Ureter (tissue), 1 donor: ENCODE measurements at places on chromosomes 5 and 9. TPM values are rescaled to one million over a fixed set of nuclear protein-coding genes. Genes with fewer than 3 reads are reported as not detected.

- no peak for DNase-seq
These were observed 13.0 kb upstream of the PPP2R2B start for GRCh38 chr5:146891511-146891910.

- DNase-seq: no peak
These were observed 1541.1 kb upstream of the WWC1 start for GRCh38 chr5:166750376-166750775.

DNA sequence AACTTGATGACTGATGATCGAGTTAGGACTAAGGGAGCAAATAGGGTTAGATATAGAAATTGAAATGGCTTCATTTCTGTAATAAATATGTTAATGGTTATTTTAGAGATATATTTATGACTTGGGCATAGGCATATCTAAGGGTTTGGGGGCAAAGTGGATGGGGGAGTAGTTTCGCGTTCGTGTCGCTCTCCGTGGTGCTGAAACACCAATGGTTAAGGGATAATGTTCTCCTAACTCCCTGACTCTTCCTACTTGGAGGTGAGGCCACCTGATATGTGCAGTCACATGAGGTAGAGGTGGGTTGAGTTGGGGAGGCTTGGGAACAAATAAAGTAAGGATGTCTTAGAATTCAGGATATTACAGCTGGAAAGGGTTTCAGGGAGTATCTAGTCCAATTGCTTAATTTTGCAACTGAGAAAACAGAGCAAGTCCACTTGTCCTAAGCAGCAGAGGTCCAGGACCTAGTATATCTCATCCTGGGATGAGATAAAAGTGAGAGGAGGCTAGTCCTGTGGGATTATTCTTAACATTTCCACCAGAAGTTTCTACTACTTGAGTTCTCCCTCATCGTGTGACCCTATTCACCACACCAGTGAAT lies 44.0 kb upstream of the MAP1B start:
- DNase-seq: no peak

GRCh38 chr5:171390883-171391677 lies 3.4 kb downstream of the NPM1 start:
- no peak for DNase-seq

- DNase-seq: no peak
These were observed 474.7 kb downstream of the PDE4D start for GRCh38 chr5:59418808-59419207.

- no peak for DNase-seq
These were observed 175.5 kb downstream of the NXNL2 start for GRCh38 chr9:88710449-88710848.

GRCh38 chr9:69397384-69398214 lies 72.6 kb downstream of the ENTREP1 start:
- DNase-seq: no peak

DNA sequence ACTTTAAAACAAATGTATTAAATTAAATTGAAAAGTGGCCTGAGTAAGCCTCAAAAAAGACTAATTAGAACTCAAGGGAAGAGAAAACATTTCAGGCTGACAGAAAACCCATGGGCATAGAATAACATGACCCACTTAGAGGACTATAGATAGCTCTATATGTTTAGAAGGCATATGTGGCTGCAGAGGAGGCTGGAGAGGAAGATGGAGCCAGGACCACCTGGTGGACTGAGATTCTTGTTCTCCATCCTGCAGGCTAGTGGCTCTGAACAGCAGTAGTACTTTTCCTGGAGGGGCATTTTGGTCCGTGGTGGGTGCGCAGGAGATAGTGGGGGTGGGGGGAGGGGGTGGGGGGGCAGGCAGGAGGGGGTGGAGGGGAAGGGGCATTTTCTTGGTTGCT lies 10.3 kb upstream of the NPR2 start:
- no peak for DNase-seq

- no peak for DNase-seq
These were observed 319.1 kb upstream of the PIK3R1 start for GRCh38 chr5:67896311-67896929.

DNA sequence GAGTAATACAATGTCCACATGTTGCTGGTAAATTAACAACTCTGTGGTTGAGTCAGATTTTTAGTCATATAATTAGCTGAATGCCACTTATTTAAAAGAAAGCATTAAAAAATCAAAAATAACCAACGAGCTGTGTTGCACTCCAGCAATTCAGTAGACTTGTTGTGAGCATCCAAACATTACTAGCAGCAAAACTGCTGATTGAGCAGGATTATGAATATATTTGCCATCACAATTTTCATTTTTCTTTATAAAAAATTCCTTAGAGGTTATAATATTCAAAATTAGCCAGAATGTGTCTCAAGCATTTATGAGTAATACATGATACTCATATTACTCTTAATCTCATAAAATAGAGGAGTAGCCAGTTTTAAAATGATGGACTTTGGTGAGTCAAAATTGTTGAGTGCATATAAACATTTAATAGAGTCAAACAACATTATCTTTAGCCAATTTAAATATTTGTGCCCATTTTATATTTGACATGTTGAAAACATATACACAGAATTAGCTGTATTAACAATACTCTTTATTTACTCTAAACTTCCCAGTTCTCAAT lies 44.0 kb downstream of the ST8SIA4 start:
- DNase-seq: no peak

- DNase-seq: no peak
These were observed 46.5 kb downstream of the TAF11L14 start for GRCh38 chr5:17680737-17681136.

- DNase-seq: no peak
These were observed 22.3 kb downstream of the ORM2 start for GRCh38 chr9:114351932-114352331.

DNA sequence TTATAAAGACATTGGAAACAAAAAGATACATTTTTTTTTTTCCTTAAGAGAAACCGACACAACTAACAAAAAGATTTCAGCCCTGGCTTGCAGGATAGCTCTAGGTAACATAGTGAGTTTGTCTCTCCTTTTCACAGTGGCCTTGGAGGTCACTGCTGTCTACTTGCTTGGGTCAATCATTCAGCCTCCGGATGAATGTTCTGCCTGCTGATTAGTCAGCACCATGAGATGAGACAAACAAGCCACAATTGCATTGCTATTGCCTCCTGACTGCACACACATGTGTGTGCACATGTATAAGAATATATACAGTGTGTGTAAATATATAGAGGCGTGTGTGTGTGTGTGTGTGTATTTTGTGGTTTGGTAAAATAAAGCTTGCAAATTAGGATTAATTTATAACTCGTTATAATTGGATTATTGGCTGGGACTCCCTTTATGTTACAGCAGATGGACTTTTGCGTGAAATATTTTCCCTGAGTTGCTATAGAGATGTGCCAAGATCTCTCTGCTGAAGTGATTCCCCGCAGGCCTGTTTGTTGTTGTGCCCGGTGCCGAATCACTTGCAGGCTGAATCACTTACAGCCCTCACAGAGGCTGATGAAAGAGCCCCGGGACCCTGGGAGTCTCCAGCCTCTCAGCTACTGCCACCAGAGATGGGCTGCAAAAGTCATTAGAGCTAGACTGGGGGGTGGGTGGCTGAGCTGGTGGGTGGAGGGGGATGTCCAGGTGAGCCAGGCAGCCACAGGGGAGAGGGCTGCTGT lies 161.2 kb downstream of the FGF18 start:
- no peak for DNase-seq

- DNase-seq: peak; percentile 64
These were observed 43.1 kb downstream of the TNFAIP8 start for GRCh38 chr5:119398727-119399466.

DNA sequence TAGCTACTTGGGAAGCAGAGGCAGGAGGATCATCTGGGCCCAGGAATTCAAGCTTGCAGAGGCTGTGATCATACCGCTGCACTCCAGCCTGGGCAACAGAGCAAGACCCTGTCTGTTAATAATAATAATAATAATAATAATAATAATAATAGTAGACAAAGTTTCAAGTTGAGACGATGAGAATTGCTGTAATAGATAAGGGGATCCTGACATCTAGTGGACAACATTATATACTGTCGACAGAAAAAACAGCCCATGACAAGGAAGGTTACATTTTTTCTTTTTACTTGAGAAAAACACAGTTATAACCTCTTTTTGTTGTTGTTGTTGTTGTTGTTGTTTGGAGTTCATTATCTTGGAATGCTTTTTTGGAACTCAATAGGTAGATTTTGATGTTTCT lies 35.3 kb downstream of the NDFIP1 start:
- DNase-seq: no peak

GRCh38 chr5:14475045-14475444 lies 106.5 kb upstream of the OTULINL start:
- DNase-seq: no peak

- no peak for DNase-seq
These were observed 131.5 kb downstream of the ATPSCKMT start for GRCh38 chr5:10118150-10118549.

- no peak for DNase-seq
These were observed 290.8 kb upstream of the MPDZ start for GRCh38 chr9:13570068-13570974.

DNA sequence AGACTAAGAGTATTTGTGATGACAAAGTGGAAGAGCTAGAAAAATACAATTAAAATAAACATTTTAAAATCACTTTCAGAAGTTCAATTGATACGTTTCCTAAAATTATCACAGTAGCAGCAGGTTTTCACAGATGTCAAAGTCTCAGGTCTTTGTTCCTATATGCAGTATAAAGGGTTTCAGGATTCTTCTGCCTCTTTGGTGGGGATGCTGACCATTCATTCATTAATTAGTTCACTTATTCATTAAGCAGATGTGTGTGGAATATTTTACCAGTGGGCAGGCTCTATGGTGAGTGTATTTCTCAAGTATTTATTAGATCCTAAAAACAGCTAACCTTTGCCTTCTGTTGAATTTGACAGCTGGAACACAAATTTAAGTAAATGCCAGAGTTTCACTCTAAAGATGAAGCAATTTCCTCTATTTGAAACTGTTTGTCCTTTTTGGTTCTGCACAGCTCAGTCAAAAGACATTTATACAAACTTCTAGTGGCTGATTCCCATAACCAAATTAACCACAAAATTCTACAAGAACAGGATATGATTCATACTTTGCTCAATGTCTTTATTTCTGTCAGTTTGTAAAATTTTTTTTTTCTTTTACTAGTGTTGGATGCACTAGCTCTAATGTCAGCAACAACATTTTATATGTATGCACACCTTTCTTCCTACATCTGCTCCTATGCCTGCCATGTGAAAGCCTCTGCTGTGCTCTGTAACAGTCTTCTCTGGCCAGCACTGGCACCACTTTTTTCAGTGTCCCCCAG lies 75.9 kb upstream of the PRR16 start:
- no peak for DNase-seq

DNA sequence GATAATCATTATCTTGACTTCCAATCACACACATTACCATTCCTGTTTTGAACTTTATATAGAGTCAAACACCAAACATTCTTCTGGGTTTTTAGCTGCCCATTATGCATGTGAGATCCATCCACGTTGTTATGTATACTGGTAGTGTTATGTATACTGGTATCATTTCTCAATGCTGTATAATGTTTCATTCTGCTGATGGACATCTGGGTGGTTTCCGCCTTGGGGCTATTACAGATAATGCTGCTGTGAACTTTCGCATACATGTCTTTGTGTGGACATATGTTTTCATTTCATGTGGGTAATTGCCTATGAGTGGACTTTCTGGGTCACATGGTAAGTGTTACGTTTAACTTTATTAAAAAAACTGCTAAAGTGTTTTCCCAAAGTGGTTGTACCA lies 217.8 kb upstream of the EFNA5 start:
- no peak for DNase-seq

GRCh38 chr5:133723126-133723525 lies 110.8 kb upstream of the FSTL4 start:
- DNase-seq: no peak

- DNase-seq: no peak
These were observed 56.5 kb downstream of the GPR107 start for GRCh38 chr9:130110166-130110565.

GRCh38 chr5:174796711-174797192 lies 72.4 kb downstream of the MSX2 start:
- DNase-seq: no peak

GRCh38 chr9:88690628-88691027 lies 155.7 kb downstream of the NXNL2 start:
- DNase-seq: no peak

- no peak for DNase-seq
These were observed 48.8 kb downstream of the PRRT1B start for GRCh38 chr9:131593936-131594665.

- no peak for DNase-seq
These were observed 18.8 kb downstream of the GLE1 start for GRCh38 chr9:128523199-128523925.

GRCh38 chr5:153480401-153480800 lies 10.1 kb upstream of the GRIA1 start:
- DNase-seq: no peak

GRCh38 chr5:12636209-12636608 lies 732.0 kb upstream of the CTNND2 start:
- DNase-seq: no peak

DNA sequence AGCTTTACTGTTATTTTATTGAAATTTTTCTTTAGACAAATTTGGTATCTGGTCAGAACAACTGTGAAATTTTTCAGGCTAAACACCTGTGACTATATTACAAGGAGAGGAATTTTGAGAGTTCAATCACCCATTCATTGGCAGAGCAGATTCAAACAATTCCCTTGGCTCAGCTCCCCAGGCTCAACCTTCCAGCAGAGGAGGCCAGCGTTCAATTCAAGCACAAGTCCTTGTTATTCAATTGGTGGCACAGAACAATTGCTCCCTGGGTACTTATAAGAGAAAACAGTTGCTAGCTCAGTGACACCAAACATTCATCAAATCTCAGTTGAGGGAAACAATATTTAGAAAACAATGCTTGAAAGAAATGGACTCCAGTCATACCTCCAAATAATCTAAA lies 83.3 kb downstream of the SUSD1 start:
- no peak for DNase-seq

The GLRA1 gene
- total RNA-seq: not detected

The WDR31 gene
- 5.1 TPM for total RNA-seq

The AQP7 gene
- total RNA-seq: 8.3 TPM

The SCGB3A2 gene
- total RNA-seq: not detected

The SMIM15 gene
- total RNA-seq: 68.9 TPM

The PKN3 gene
- 11.1 TPM for total RNA-seq

The TMEM174 gene
- not detected for total RNA-seq

The PHF24 gene
- 1.7 TPM for total RNA-seq

The GPR151 gene
- not detected for total RNA-seq

The PCDHGA9 gene
- 8.9 TPM for total RNA-seq

The MARCOL gene
- not detected for total RNA-seq

The GCNT4 gene
- 17.8 TPM for total RNA-seq

The ADAMTS2 gene
- 13.3 TPM for total RNA-seq
